ENCODE measurements at places on chromosomes 4 and X.

GRCh38 chrX:18582910-18583493, 88.9 kb downstream of the RS1 start:
- DNase-seq: no peak

DNA sequence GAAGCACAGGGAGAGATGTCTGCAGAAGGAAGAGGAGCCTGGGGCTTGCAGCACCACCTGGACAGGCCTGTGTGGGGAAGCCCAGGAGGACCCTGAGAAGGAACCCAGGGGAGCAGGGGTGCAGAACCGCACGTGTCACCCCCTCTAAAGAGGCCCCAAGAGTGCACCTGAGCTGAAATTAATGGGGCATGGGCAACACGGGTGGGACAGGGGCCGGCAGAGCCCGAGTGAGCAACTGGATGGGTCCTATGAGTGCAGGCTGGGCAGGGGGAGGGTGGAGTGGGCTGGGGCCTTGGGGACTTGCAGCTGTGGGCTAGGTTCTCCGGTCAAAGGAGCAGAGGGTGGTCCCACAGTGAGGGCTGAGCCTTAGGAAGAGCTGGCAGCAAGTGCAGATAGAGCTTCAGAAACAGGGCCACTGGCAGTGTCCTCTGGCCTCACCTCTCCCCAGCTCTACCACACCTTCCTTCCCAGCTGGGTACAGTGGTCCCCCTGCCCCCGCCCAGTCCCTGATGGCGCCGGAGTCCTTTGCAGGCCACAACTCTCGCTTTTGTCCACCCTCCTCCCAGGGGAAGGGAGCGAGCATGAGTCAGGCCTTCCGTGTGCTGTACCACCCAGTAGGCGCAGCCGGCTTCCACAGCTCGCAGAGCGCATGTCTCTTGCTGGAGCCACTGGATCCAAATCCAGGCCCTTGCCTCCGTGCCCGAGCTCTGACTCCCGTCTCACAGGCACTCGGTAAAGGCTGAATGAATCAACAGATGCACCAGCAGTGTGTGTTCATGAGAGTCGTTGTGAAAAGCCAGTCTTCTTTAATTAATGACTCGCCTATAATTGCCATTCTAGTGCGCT, 131.6 kb downstream of the HMX1 start:
- no peak for DNase-seq

- DNase-seq: no peak
Measured at GRCh38 chr4:53674903-53675302, 83.6 kb upstream of the LNX1 start.

DNA sequence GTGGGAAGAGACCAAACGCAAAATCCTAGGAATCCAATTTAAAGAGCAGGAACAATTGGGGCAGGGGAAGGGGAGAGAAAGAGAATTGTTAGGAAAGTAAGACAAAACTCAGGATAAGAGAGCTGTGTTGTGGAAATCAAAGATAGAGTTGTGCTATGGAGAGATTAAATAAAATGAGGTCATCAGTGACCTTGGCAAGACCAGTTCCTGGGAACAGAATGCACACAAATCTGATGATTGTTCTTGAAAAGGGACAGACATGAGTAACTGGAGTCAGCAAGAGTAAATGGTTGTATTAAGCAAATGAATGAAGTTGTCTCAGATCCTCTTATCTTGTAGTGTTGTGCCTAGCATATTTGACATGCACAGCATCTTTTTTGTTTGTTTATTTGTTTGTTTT, 267.4 kb downstream of the IL1RAPL1 start:
- no peak for DNase-seq

- DNase-seq: no peak
Measured at GRCh38 chr4:42197341-42197740, 44.9 kb upstream of the BEND4 start.

- DNase-seq: no peak
Measured at GRCh38 chrX:30215357-30215843, at the start of gene MAGEB2. Gene MAGEB2 (plus strand): TSS chrX:30215563. CDS start chrX:30218581, 3,018 bp downstream.

DNA sequence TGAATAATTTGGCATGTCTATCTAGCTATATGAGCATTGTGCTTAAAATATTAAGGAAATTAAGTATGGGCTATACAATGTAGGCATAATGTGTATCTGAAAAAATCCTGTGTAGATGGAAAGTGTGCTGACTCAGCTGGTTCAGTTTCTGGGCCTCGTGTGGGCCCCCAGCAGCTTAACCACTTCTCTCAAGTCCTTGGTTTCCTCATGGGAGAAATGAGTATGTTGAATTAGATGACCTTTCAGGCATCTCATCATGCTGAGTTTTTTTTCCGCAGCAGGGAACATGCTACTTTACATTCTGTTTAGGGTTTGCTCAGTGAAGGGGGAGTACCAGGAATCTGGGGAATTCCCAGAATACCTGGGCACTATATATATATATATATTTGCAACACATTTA, 30.5 kb downstream of the RHOH start:
- no peak for DNase-seq

- DNase-seq: no peak
Measured at GRCh38 chr4:35175894-35176293, 1068.4 kb downstream of the ARAP2 start.

GRCh38 chr4:6900956-6901355, 8.7 kb upstream of the TBC1D14 start:
- no peak for DNase-seq

GRCh38 chr4:153217440-153217839, 13.2 kb downstream of the TRIM2 start:
- no peak for DNase-seq

GRCh38 chrX:29407357-29407756, 808.0 kb upstream of the MAGEB2 start:
- no peak for DNase-seq

GRCh38 chrX:18045436-18045835, 175.2 kb downstream of the BEND2 start:
- DNase-seq: no peak

GRCh38 chrX:71225676-71226075, 2.7 kb downstream of the GJB1 start:
- DNase-seq: no peak

All from brain pericyte (primary cell).